ENCODE measurements at places on chromosomes 6 and 20.
A peak's percentile ranks its signal among the peaks of the same experiment; 100 is the strongest.

- no peak for DNase-seq
Observed at GRCh38 chr6:127186889-127187288, 68.4 kb downstream of the RSPO3 start.

- no peak for DNase-seq
Observed at GRCh38 chr6:156390621-156391020, 386.6 kb upstream of the ARID1B start.

- no peak for DNase-seq
Observed at GRCh38 chr6:121439475-121439874, 4.0 kb downstream of the GJA1 start.

DNA sequence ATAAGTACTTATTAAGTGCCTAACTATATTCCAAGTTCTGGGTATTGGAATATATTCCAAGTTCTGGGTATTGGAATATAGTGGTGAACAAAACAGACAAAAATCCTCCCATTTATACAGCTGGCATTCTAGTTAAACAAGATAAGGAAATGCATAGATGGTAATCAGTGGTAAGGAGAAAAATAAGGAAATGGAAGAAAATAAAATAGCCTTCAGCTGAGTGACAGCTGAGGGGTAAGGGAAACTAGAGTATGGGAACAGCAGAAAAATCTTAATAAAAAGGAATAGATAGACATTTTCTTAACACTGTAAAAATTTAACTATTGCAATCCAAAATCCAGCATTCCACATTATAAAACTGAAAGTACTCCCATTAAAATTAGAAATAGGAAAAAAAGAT, 17.2 kb upstream of the WFDC10A start:
- DNase-seq: no peak

DNA sequence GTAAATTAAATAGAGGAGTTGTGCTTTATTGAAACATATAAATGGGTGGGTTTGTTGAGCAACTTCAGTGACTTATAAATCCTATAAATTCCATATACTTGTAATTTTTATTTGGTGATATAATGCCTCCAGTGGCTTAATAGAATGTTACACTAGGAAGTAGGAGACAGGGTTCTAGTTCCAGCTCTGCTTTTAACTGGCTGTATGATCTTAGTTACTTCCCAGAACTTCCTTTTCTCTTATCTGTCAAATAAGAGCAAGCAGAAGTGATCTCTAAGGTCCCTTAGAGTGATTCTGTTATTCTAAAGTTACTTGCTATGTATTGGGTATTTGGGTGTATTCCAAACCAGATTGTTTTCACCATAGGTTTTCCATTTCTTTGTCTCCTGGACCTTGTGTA, 10.2 kb downstream of the ZSCAN23 start:
- DNase-seq: no peak

GRCh38 chr6:148146717-148147462, 195.7 kb upstream of the SASH1 start:
- DNase-seq: no peak

- no peak for DNase-seq
Observed at GRCh38 chr20:55782912-55783253, 222.4 kb downstream of the CBLN4 start.

DNA sequence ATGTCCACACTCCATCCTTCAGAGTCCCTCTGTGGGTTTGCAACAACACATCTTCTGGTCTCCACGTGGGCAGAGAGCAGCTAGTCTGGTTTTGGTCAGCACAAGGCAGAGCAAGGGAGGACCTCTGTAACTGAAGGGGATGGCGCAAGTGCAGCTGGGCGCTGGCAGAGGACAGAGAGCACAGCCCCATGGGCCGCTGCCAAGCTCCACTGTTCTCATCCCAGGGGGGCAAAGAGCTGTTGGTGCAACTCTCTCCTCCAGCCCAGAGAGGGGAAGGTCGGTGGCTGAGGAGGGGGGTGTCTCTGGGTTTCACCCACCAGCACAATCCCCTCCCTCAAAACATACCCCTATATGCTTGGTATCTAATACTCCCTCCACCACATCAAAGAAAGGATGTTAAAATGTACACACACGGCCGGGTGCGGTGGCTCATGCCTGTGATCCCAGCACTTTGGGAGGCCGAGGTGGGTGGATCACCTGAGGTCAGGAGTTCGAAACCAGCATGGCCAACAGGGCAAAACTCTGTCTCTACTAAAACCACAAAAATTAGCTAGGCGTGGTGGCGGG, 9.1 kb downstream of the ATP9A start:
- DNase-seq: no peak

- no peak for DNase-seq
Observed at GRCh38 chr6:1324936-1325335, 13.0 kb downstream of the FOXQ1 start.

DNA sequence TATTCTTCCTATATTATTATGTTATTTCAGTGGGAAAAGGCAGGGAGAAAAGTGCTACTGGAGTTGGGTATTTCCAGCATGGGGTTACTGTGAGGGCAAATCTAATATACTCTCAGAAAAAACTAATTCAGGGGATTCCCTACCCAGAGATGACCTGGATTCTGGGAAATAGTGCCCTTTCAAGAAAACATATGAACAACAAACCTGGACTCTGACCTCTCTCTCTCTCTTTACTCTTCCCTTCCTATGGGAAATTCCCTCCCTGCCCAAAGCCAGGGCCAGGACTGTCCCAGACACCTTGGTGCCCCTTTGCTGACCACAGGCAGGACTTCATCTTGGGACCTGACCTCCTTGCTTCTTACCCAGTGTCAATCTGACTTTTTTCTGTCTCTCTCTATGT, 1.6 kb upstream of the UBD start:
- DNase-seq: no peak

- no peak for DNase-seq
Observed at GRCh38 chr6:34979218-34979617, 90.2 kb downstream of the ANKS1A start.

GRCh38 chr6:76004202-76004601, 68.3 kb downstream of the IMPG1 start:
- DNase-seq: no peak

DNA sequence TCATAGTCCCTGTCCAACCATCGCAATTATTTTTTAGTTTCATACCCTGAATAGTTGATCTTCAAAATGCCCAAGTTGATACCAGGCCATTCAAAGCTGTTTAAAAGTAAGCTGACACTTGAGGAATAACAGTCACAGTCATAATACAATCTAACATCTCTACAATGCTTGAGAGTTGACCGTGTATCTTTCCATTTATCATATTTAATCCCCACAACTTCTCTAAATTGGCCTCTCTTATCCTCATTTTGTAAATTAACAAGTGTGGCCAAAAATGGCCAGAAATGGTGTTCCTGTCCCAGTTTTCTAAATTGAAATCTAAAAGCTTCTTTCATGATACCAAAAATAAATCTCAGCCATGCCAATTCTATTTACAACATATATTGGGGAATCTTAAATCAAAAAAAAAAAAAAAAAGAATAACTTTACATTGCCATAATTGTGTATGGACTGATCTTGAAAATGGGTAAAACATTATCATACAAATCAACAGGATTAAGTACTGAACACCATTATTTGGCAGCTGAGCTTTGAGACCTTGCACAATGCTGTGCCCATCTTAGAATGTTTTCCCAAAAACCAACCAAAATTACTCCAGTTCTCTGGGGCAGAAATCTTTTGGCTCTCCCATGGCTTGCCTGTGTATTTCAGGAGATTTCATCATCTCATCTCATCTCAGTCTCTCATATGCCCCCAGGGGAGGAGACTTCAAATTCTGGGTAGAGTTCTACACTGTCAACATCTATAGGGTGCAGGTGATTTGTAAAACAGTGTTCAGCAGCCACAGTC, 448.7 kb upstream of the JARID2 start:
- DNase-seq: peak; percentile 87

DNA sequence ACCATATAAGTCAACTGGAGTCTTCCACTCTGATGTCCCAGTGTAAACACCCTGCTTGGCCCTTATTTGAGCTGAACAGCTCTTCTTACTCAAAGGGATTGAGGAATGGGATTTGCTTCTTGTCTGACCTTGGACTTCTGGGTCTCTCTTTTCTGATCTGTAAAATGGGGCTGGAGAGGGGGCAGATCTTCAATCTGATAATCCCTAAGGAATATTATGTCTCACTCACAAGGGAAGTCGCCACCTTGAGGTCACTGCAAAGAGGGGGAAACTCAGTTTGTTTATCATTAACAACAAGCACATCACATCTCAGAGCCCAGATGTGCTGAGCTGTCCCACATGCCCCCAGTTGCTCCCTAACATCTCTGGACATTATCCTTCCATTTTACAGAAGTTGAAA, 15.1 kb downstream of the KCNS1 start:
- no peak for DNase-seq

GRCh38 chr20:45649312-45649863, 18.3 kb upstream of the WFDC9 start:
- no peak for DNase-seq

GRCh38 chr6:78598966-78599365, 268.4 kb upstream of the IRAK1BP1 start:
- DNase-seq: peak; percentile 99

DNA sequence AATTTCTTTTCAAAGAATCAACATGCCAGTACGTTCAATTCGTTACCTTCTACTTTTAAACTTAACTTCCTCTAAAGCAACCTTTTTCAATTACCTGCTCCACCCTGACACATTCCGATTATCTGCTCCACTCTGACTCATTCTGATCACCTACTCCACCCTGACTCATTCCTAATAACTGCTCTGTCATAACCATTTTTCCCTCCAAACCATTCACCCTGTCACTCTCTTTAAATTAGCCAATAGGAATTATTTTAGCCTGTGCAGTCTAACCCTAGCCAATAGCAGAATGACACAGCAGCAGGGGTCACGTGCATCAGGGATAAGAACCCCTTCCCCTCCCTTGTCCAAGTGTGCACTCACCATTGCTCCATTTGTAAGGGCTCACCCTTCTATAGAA, 557.4 kb upstream of the EYS start:
- DNase-seq: no peak

DNA sequence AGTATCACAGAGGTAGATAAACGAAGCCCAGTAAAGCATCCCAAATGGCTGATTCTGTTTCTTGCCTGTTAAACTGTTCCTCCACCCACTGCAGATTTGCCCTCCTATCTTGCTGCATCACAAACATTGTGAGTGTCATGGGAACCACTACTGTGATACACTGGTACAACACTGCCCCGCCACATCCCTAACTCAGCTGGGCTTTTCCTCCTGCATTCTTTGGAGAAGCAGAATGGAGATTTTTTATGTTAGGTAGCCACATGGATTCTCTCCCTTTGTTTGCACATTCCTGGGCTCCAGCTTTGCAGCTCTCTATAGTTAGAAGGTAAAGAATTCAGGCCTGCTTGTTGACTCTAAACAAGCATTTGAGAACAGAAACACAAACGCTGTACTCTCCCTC, 234.1 kb downstream of the TMEM242 start:
- peak; percentile 76 for DNase-seq

DNA sequence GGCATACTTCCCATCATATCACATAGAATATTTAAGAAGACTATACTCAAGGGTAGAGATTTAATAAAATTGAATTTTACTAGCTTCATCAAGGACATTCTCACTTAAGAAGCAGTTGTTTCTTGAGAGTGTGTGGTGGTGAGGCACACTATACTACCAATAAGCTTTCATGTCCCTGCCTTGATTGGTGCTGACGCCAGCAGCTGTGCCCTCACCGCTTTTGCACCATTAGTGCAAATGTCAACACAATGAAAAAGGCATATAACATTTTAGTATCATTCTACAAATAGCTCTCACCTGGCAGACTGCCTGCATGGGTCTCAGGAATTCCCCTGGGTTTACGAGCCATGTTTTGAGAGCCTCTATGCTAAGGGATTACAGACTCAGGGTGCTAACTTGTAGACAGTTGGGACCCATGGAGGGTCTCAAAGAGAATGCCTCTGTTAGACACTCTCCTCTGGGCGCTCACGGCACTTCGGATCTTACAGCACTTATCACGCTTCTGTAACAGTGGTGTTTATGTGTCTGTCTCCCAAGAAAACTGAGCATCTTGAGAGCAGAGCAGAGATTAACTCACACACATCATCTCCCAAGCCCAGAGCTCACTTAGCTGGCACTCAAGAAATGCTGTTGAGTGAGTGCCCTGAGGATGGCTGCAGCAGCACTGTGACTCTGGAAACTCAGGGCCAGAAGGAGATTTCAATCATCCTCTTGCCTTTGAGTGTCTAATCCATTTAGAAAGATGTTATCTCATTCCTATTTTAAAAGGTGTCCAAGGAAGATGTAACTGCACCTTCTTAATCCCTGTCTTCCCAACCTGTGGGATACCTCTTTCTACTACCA, 143.3 kb upstream of the GPR6 start:
- no peak for DNase-seq

DNA sequence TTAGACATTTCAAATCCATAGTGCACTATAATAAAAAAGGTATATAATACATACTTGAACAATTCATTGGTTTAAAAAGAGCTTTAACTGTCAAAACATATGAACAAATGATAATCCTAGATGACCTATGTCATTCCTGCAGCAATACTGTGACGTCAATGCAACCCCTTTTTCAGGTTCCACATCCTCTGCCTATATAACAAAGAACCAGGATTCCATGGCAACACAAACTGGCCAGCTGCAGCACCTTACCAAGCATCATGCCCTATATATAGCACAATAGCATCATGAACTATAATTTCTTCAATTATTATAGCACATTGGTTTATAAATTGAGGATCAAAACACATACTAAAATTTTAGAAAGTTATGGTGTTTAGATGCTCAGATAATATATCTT, 578 bp upstream of the PTCHD4 start:
- DNase-seq: no peak

DNA sequence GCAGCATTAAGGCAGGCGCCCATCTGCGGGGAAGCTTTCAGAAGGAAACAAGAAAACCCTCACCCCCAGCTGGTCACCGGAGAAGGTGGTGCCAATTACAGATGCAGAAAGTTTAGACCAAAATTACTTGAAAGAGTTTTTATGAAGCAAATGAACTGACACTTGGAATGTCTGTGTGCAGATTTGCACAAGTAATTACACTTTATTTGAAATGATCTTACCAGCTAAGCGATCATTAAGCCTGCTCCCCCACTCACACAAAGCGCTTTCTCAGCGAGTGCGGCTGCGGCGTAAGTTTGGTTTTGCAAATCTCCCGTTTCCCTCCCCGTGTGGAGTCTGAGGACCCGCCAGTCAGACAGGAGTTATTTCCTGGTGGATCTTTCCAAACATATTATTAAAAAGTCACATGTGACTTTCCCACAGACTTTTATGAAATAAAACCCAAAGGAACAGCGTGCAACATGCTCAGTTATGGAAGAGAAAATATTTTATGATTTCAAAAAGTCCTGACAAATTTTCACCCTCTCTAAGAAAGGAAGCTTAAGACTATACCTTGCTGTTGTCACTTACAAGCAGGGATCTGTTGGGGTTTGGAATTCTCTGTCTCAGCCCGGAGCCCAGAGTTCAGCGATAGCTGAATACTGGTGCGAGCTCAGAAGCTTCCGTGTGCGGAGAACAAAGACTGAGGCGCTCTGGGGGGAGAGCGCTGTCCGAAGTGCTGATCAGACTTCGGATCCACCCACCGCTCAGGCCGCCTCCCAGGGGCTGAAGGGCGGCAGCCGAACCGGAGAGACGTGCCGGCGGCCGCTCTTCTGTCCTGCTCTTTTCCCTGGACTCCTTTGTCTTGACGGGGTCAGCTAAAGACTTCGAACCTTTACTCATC, 2.7 kb upstream of the MYT1 start:
- DNase-seq: peak; percentile 46

All from fibroblast of skin of scalp (primary cell).